ENCODE measurements at places on chromosomes 7 and 10. TPM values are rescaled to one million over a fixed set of nuclear protein-coding genes. Genes with fewer than 3 reads are reported as not detected.
A peak's percentile ranks its signal among the peaks of the same experiment; 100 is the strongest.

IDI2 gene
- not detected for total RNA-seq

OR2A5 gene
- total RNA-seq, result not detected

ITPRID1 gene
- total RNA-seq, result not detected

ANKRD7 gene
- 1.0 TPM for total RNA-seq

TUBAL3 gene
- total RNA-seq, result not detected

ORAI2 gene
- total RNA-seq, result 76.9 TPM

TMEM26 gene
- 14.3 TPM for total RNA-seq

DNA sequence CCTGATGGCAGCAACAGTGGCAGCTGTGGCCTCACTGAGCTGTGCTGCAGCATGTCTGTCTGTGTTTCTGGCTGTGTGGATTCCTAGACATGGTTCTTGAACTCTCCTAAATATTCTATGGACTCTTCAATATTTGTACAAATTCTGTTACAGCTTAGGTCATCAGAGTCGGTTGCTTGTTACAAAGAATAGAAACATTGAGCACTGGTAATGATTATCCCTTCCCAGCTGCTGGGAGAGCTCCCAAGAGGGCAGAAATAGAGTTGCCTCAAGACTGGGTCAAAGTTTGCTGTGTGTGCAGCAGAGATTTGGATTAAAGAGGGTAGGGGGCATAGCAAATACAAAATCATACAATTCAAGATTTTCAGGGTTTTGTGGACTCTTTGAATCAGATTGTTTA lies 337.1 kb upstream of the AKR1E2 start:
- H3K27ac ChIP-seq, result no peak overlapping the region
- no peaks in the 10 kb centered on the region for H3K4me1 ChIP-seq
- no peaks in the 10 kb centered on the region for H3K36me3 ChIP-seq

- H3K27me3 ChIP-seq, result no peaks in the 10 kb centered on the region
- H3K36me3 ChIP-seq, result no peaks in the 10 kb centered on the region
- no peak overlapping the region for H3K4me3 ChIP-seq
- H3K27ac ChIP-seq, result no peak overlapping the region
- no peak for DNase-seq
- H3K4me1 ChIP-seq, result no peaks in the 10 kb centered on the region
Observed at GRCh38 chr7:41007351-41007751, 695.5 kb downstream of the INHBA start.

GRCh38 chr10:59073456-59074053 lies 102.9 kb upstream of the PHYHIPL start:
- H3K27ac ChIP-seq, result no peak overlapping the region
- H3K36me3 ChIP-seq, result no peaks in the 10 kb centered on the region
- H3K4me3 ChIP-seq, result no peak overlapping the region
- H3K27me3 ChIP-seq, result no peaks in the 10 kb centered on the region
- no peaks in the 10 kb centered on the region for H3K4me1 ChIP-seq

DNA sequence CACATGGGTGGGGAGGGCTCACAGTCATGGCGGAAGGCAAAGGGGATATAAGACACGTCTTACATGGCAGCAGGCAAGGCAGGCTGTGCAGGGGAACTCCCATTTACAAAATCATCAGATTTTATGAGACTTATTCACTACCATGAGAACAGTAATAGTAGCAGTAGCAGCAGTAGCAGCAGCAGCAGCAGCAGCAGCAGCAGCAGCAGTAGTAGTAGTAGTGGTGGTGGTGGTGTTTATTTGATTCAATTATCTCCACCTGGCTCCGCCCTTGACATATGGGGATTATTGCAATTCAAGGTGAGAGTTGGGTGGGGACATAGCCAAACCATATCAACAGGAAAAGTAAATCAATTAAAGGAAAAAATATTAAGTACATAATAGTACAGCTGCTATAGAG lies 184.7 kb downstream of the LRMDA start:
- DNase-seq, result no peak
- H3K4me1 ChIP-seq, result no peaks in the 10 kb centered on the region
- no peak overlapping the region for H3K4me3 ChIP-seq
- H3K27me3 ChIP-seq, result peaks cover 7% of the 10 kb centered on the region

GRCh38 chr10:71243756-71244395 lies 31.5 kb downstream of the UNC5B start:
- H3K36me3 ChIP-seq, result no peaks in the 10 kb centered on the region
- DNase-seq, result no peak
- no peak overlapping the region for H3K4me3 ChIP-seq
- no peaks in the 10 kb centered on the region for H3K4me1 ChIP-seq

GRCh38 chr7:74373536-74373935 lies 80.2 kb upstream of the GTF2IRD1 start:
- H3K4me3 ChIP-seq, result no peak overlapping the region
- no peaks in the 10 kb centered on the region for H3K36me3 ChIP-seq
- H3K27me3 ChIP-seq, result no peaks in the 10 kb centered on the region
- H3K4me1 ChIP-seq, result peaks cover 13% of the 10 kb centered on the region
- H3K27ac ChIP-seq, result no peak overlapping the region

- H3K27ac ChIP-seq, result no peak overlapping the region
- H3K4me1 ChIP-seq, result no peaks in the 10 kb centered on the region
- no peak for DNase-seq
- no peak overlapping the region for H3K4me3 ChIP-seq
- no peaks in the 10 kb centered on the region for H3K36me3 ChIP-seq
Observed at GRCh38 chr7:133051066-133051465, 30.8 kb downstream of the CHCHD3 start.

GRCh38 chr10:90969121-90969534 lies 48.2 kb upstream of the ANKRD1 start:
- no peaks in the 10 kb centered on the region for H3K27me3 ChIP-seq
- H3K4me1 ChIP-seq, result no peaks in the 10 kb centered on the region
- no peak for DNase-seq
- no peaks in the 10 kb centered on the region for H3K36me3 ChIP-seq
- H3K4me3 ChIP-seq, result no peak overlapping the region

DNA sequence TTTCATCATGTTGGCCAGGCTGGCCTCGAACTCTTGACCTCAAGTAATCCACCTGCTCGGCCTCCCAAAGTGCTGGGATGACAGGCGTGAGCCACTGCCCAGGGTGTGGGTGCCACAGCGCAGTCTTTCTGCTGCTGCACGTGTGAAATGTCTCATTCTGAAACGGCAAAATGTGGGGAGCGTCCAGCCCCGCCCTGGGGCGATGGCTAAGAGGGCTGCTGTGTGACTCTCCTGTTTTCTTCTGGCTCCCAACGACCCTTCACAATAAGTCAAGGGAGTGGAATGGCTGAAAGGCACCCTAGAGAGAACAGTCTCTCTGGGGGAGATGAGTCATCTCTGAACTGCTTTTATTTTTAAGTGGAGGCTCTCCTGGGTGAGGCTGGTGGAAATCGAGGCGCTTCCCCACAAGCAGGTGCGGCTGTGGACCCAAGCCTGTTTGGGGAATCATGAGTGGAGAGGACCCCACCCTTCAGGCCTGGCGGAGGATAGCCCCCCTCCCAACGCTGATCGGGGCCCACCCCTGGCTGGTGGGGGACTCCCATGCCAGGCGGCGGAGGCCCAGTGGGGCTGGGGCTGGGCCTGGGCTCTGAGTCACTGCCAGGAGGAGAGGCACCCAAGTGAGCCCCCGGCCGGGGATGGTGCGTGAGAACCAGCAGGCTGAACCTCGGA lies 18.0 kb downstream of the ADAP1 start:
- no peaks in the 10 kb centered on the region for H3K36me3 ChIP-seq
- no peak overlapping the region for H3K4me3 ChIP-seq
- DNase-seq, result no peak
- no peak overlapping the region for H3K27ac ChIP-seq
- peaks cover 10% of the 10 kb centered on the region for H3K27me3 ChIP-seq

DNA sequence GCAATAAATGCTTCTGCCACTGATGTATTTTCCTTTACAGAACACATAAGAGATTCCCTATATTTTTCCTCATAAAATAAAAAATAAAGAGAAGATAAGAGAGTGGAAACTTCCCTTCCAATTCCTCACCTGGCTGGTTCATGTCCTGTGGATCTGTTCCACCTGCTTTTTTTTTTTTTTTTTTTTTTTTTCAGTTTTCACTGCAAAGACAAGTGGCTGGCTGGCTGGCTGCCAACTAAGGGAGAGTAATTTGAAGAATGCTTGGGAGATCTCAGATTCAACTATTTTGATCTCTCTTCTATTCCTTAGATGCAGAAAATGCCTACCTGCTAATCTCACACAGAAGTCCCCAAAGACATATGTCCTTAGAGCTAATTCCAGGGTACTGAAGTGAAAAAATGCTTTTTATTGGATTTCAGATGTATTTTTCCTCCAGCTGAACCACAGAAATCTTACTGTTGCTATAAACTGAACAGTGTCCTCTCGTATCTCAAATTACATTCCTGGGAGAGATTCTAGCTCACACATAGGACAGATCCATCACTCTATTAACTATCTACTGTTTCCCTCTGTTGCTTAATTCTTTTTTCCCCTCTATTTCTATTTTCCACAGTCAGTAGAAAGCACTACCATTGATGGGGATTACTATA lies 120.8 kb downstream of the NRCAM start:
- no peak for DNase-seq
- H3K27ac ChIP-seq, result no peak overlapping the region
- no peaks in the 10 kb centered on the region for H3K36me3 ChIP-seq
- no peak overlapping the region for H3K4me3 ChIP-seq
- H3K27me3 ChIP-seq, result no peaks in the 10 kb centered on the region

DNA sequence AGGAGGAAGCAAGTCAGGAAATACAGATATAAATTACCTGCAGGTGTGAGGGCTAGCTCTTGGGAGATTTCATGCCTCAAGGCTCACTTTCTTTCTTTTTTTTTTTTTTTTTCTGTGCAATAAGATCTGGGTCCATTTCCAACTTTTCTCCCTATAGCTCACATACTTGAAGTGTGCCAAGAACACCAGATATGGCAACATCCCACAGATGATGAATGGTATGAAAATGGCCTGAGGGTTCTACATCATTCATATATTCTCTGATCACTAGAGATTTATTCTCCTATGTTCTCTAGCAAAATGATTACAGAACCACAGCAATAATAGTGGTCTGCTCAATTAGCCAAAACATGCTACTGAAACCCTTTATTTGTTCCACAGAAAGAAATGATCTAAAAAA lies 117.2 kb downstream of the LRRTM3 start:
- no peak for DNase-seq
- H3K27me3 ChIP-seq, result no peaks in the 10 kb centered on the region
- H3K36me3 ChIP-seq, result no peaks in the 10 kb centered on the region
- H3K4me3 ChIP-seq, result no peak overlapping the region
- H3K4me1 ChIP-seq, result no peaks in the 10 kb centered on the region
- H3K27ac ChIP-seq, result no peak overlapping the region

DNA sequence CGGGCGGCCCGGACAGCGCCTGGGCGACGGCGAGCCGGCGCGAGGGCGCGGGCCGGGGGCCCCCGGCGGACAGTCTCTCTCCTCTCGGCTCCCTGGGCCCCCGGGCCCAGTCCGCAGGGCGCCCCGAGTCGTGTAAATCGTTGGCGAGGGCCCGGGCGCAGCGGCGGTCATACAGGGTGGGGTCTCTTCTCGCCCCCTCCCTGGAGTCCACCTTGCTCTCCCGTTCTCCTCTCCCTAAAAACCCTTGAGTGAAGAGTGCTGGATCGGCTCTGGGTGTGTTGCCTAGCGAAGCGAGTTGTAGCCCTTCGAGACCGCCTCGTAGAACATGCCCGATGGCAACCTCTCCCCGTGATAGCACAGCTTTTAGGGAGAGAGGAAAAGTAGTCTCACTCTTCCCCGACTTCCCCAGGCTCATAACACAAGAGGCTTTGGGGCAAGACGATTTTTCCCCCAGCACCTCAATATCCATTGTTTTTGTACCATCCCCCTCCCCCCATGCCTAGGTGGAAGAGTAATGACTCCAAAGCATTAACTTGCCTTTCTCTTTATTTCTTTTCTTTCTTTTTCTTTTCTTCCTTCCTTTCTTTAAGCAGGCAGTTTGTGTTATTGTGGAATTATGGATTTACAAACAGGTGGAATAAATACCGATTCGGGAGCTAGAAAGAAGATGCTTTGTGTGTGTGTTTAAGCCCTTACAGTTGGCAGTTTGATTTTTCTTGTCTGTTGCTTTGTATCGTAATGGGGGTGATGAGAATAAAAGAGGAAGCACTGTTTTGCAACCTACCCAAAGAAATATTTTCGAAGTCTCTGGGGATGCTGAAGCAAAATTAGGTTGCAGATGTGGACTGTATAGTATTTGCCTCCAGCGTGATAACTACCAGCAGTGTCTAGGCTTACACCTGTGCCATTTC lies 822 bp downstream of the SHOC2 start:
- H3K4me1 ChIP-seq, result peaks cover 47% of the 10 kb centered on the region
- H3K36me3 ChIP-seq, result peaks cover 6% of the 10 kb centered on the region
- no peak for DNase-seq
- peak overlapping the region; percentile 96 for H3K27ac ChIP-seq
- no peaks in the 10 kb centered on the region for H3K27me3 ChIP-seq
- H3K4me3 ChIP-seq, result peak overlapping the region; percentile 91

- no peaks in the 10 kb centered on the region for H3K36me3 ChIP-seq
- H3K4me3 ChIP-seq, result no peak overlapping the region
- H3K27ac ChIP-seq, result no peak overlapping the region
- H3K27me3 ChIP-seq, result no peaks in the 10 kb centered on the region
Observed at GRCh38 chr7:118420888-118421287, 196.4 kb downstream of the ANKRD7 start.

DNA sequence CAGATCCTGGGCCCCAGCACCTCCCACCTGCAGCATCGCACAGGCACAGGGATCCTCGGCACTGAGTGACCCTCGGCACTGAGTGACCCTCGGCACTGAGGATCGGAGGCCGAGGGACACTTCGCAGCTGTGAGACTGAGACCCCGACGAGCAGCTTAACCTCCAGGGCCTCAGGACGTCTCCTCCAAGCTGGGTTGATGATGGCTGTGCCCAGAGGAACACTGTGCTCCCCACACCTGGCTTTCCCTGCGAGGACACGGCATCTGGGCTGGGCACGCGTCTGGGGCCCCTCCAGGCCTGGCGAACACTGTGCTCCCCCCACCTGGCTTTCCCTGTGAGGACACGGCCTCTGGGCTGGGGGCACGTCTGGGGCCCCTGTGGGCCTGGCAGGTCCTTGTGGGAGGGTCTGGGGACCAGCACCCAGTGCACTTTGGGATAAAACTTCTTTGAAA lies 158.3 kb upstream of the PPP2R2D start:
- no peaks in the 10 kb centered on the region for H3K4me1 ChIP-seq
- no peaks in the 10 kb centered on the region for H3K36me3 ChIP-seq
- no peak overlapping the region for H3K27ac ChIP-seq
- no peak overlapping the region for H3K4me3 ChIP-seq
- no peak for DNase-seq

DNA sequence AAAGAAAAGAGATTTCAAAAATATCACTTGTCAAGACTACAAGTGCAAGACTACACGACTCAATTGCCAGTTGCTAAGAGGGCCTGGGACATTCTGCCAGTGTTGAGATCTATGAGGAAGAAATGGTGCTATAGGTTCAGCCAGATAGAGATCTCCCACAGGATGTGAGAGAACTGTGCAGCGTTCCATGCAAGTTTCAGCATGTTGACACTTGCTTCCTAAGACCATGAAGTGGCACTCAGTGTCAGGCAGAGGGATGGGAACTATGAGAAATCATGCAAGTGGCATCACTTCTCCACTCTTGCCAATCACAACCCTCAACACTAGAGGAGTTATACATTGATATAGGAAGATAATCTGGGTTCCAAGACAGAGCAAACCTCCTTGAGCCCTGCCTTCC lies 210.3 kb downstream of the CHRM2 start:
- H3K27me3 ChIP-seq, result no peaks in the 10 kb centered on the region
- no peaks in the 10 kb centered on the region for H3K36me3 ChIP-seq
- no peak overlapping the region for H3K27ac ChIP-seq
- no peaks in the 10 kb centered on the region for H3K4me1 ChIP-seq

All from Panc1 (cell line).